ENCODE measurements at places on chromosomes 7 and 10.

GRCh38 chr7:112225006-112225405 lies 18.5 kb downstream of the ZNF277 start:
- H3K36me3 ChIP-seq = no peaks in the 10 kb centered on the region
- no peak overlapping the region for H3K4me3 ChIP-seq
- no peak overlapping the region for H3K27ac ChIP-seq
- no peak for DNase-seq

DNA sequence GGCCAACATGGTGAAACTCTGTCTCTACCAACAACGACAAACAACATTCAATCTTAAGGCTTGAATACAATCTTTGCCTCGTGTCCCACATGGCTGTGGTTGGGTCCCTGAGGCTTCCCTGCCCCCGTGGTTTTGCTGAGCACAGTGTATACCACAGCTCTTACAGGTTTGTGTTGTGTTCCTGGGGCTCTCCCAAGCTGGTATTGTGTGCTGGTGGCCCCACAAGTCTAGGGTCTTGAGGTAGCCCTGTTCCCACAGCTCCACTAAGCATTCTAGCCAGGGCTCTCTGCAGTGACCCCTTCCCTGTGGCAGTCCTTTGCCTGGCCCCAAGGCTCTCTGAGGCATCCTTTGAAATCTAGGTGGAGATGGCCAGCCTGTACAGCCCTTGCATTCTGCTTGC lies 68.0 kb upstream of the CCNY start:
- no peaks in the 10 kb centered on the region for H3K27me3 ChIP-seq
- H3K36me3 ChIP-seq = no peaks in the 10 kb centered on the region
- peaks cover 22% of the 10 kb centered on the region for H3K4me1 ChIP-seq
- DNase-seq = no peak

DNA sequence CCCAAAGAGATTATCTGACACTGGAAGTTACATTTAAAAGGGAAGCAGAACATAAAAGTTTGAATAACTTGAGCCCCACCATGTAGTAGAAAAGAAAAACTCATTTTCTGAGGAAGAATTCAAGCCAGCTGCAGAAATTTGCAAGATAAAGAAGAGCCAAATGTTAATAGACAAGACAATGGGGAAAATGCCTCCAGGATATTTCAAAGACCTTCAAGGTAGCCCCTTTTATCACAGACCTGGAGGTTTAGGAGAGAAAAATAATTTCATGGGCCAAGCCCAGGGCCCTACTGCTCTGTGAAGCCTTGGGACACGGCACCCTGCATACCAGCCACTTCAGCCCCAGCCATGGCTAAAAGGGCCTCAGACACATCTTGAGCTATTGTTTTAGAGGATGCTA lies 18.4 kb upstream of the AKR1C1 start:
- no peak overlapping the region for H3K4me3 ChIP-seq
- H3K27ac ChIP-seq = no peak overlapping the region
- H3K36me3 ChIP-seq = no peaks in the 10 kb centered on the region
- H3K4me1 ChIP-seq = peaks cover 87% of the 10 kb centered on the region

- no peak for DNase-seq
- H3K27me3 ChIP-seq = no peaks in the 10 kb centered on the region
- H3K36me3 ChIP-seq = no peaks in the 10 kb centered on the region
Observed at GRCh38 chr7:91636129-91636724, 244.3 kb downstream of the MTERF1 start.

DNA sequence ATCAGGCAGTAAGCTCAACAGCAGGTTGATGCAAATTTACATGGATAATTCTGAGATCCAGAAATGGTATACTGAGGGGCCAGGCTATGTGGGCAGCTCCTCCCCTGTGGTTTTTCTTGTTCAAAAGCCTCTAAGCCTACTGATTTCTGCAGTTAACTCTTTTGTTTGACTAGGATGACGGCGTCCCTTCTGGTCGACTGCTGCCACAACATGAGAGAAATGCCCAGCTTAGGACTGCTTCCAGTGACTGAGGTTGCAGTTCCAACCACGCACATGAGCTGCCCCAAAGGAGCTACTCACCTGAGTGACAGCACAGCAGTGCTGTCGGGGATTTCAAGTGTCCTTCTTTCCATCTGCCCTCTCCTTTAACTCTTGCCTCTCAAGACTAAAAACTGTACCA lies 973.0 kb upstream of the GHITM start:
- no peaks in the 10 kb centered on the region for H3K27me3 ChIP-seq
- no peaks in the 10 kb centered on the region for H3K4me1 ChIP-seq
- no peak for DNase-seq
- no peaks in the 10 kb centered on the region for H3K36me3 ChIP-seq

DNA sequence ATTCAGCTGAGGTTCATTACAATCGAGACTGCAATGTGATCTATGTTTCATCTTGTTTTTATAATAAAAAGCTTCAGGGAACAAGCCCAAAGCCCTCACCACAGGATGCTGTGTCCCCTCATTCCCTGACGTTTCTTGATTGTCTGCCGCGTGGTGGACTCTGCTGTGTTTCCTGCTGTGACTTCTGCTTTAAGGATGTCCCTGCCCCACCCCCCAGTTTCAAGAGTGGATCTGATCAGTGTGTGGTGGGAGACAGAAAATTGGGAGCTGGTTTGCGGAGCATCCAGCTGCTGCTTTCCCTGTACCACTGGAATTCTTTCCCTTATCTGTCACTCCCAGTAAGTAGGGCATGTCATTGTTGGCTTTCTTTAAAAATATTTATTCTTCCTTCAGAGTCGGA lies 86.2 kb downstream of the CREM start:
- no peaks in the 10 kb centered on the region for H3K36me3 ChIP-seq
- H3K27me3 ChIP-seq = no peaks in the 10 kb centered on the region
- no peaks in the 10 kb centered on the region for H3K4me1 ChIP-seq
- no peak overlapping the region for H3K27ac ChIP-seq

Data from right lobe of liver (tissue), 6 donors.